DMS153 (cell line): ENCODE measurements at places on chromosomes 11 and 22.

DNA sequence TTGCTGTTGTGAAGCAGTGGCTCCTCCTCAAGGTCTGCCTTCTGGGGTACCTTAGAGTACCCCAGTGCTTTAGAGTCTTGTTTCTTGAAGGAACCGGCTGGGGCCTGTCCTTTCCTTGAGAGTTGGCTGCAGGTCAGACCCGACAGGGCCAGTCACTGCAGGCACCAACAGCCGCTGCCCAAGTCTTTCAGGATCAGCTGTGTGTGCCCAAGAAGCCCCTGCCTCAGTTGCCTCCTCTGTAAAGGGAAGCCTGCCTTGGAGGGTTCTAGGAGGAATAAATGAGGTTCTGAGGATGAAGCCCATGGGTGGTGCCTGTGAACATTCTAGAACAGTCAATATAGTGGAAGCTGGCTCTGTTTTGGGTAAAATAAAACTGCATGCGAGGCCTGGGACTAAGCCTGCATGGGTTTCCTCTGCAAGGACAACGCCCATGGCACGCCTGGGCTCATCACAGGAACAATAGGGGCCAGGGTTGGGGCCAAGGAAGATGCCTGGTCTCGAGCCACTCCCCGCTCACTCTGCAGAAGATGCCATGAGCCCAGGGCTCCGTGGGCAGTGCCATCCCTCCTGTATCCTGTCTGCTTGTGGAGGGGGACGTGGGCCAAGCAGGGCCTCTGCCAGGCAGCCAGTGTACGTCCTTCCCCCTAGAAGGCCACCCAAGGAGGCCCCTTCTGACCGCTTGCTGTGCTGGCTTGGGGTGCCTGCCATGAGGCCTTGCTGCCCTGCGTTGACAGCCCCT is 81.6 kb downstream of the MED15 start:
- no peak for DNase-seq

- no peak for DNase-seq
Measured at GRCh38 chr11:67441731-67442351, 1.4 kb downstream of the CORO1B start.

DNA sequence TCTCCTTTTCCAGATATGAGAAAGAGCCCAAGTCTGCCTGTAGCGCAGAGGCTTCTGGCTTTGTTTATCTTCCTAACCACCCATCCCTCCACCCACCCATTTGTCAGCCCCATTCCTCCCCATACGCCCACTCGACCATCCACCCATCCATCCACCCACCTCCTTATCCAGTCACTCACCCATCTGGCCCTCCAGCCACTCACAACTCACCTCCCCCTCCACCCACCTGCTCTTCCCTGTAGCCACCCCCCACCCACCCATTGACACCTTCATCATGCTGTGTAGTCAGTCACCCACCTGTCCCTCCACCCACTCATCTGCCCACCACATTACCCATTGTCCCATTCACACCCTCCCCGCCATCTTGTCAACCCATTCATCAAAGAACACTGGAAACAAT is 5.5 kb downstream of the CST6 start:
- DNase-seq = no peak

- no peak for DNase-seq
Measured at GRCh38 chr11:95515371-95515770, 274.2 kb downstream of the FAM76B start.

GRCh38 chr11:34476849-34477248 is 36.7 kb downstream of the ELF5 start:
- no peak for DNase-seq

- no peak for DNase-seq
Measured at GRCh38 chr11:119416606-119417580, 6.1 kb downstream of the THY1 start.

- no peak for DNase-seq
Measured at GRCh38 chr11:122703541-122704272, 48.2 kb downstream of the UBASH3B start.

- no peak for DNase-seq
Measured at GRCh38 chr11:17905477-17905876, 107.4 kb downstream of the SERGEF start.

- DNase-seq = no peak
Measured at GRCh38 chr11:69218946-69219720, 63.4 kb downstream of the SMIM38 start.

- DNase-seq = no peak
Measured at GRCh38 chr11:17476317-17477083, at the start of gene ABCC8. Gene ABCC8 (minus strand): TSS chr11:17476845. CDS start chr11:17476776, 69 bp downstream.

DNA sequence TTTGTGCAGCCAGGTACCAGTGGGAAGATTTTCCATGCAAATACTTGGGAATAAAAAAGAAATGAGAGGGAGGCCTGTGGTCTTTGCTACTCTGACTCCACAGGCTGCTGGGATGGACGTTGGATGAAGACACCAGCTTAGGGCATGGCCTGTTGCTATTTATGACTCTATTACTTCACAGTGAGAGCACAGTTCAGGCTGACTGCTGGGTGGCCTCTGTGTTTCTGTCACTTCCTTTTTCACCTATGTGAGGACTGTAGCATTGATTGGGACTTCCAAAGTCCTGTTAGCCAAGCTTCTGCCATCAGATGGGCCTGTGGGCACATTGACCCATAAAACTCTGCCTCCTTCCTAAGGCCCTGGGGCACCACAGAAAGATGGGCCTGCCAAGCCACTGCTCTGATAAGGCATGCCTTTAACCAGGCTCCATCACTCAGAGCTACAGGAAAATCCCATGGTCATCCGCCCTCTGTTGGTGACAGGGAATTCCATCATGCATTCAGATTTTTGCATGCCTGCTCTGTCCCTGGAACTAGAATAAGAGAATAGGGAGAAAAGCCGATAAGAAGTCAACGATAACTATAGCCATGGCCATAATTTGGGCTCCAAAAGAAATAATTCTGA is 64.6 kb downstream of the KCNJ1 start:
- peak; percentile 54 for DNase-seq

DNA sequence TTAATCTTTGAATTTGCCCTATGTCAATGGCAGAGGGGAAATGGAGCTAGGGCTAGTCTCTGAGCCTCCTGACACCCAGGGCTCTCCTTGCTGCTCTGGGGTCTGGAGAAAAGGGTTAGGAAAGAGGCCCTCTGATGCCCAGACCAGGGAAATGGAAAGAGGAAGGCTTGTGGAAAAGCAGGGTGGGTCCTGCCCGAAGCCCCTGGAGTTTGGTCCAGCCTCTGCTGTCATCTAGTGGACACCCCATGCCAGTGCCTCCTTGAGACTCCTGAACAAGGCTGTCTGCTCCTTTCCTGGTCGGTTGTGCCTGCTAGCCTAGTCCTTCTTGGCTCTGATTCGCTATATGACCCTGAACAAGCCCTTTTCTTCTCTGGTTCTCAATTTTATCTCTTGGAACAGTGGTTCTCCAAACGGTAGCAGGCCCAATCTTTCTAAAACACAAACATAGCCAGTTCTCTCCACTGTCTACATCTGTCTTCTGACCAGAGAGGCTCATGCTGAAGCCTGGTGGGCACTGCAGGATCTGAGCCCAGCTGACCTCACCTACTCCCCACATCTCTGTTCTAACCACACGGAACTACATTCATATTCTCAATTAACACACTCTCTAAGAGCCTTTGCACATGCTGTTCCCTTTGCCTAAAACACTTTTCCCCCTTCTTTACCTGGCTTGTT is 8.8 kb upstream of the PLA2G3 start:
- DNase-seq = peak; percentile 56

DNA sequence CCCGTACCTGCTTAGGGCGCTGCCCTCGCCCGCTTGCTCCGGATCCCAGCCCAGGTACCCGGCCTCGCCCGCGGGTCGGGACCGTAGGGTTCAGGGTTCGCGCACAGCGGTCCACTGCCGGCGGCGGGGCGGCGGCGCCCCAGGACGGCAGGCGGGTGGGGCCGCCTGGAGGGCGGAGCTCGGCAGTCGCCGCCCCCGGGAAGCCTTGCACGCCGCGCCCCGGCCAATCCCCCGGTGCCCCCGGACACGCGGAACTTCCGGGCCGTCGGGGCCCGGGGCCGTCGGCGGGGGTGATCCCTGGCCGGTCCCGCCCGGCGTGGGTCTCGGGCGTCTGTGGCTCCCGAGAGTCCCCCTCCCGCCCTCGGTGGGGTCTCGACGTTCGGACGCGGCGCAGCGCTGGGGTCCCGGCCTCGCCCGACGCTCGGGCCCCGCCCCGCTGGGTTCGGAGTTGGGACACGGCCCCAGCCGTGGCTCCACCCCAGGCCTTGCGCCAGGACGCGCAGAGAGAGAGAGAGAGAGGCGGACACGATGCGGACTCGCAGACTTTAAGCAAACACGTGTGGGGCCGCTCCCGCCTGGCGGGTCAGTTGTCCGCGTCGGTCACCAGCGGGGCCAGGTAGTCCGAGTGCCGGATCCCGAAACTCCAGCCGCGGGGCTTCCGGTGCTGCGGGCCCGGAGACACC is at the start of gene TYMP:
Gene TYMP, minus strand, starts transcription at position 116 of the 683 bp plus-strand sequence. CDS start 303 bp downstream, outside the sequence.
- no peak for DNase-seq

DNA sequence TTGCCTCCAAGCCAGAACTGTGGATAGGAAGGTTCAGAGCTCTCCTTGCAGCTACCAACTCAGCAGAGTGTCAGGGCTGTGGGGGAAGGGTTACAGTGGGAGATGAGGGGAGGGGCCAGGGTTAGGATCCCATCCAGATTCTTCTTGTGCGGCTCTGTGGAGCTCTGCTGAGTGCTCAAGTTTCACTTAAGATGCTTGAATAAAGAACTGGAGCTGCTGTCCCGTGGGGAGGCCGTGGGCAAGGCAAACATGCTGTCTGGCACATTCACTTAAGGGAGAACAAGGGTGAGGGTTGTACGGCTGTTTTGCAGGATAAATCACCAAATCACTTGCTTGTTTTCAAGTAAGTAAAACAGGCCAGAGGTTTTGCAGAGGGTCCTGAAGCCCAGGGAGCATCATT is 197.1 kb downstream of the FAM76B start:
- no peak for DNase-seq

GRCh38 chr11:133500435-133500834 is 31.9 kb downstream of the OPCML start:
- DNase-seq = no peak

- DNase-seq = no peak
Measured at GRCh38 chr11:34205326-34206035, 100.1 kb downstream of the NAT10 start.

DNA sequence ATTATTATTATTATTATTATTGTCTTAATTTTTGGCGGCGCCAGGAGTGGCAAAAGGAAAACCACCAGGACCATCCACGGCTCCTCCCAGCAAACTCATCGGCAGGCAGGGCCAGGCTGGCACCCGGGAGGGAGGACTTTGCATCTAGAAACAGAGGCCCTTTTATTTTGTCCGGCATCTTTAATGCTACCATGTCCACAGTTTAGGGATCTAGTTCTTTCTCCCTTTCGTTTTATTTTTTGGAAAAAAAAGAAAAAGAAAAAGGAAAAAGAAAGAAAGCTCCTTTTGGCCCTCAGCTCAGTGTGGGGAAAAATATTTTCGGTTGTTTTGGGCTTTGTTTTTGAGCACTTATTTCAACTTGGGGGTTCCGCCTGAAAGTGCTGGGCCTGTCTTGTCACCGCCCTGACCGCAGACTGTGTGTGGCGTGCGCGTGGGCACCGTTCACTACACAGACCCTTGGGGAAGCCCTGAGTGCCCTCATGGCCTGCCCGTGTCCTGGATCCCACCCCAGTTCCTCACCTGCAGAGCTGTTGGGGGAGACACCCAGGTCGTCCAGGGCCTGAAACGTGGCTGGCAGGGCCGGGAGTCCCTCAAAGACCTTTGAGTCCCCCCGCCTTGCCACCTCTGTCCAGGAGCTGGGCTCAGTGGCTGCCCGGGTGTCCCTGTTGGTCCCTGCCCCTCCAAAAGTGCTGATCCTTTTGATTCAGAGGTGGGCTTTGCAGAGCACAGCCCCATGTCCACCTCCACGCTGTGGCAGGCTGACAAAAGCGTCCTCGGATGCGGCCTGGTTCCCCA is 69.1 kb upstream of the PPARA start:
- no peak for DNase-seq

- no peak for DNase-seq
Measured at GRCh38 chr11:111525456-111525855, 10.9 kb downstream of the HOATZ start.

DNA sequence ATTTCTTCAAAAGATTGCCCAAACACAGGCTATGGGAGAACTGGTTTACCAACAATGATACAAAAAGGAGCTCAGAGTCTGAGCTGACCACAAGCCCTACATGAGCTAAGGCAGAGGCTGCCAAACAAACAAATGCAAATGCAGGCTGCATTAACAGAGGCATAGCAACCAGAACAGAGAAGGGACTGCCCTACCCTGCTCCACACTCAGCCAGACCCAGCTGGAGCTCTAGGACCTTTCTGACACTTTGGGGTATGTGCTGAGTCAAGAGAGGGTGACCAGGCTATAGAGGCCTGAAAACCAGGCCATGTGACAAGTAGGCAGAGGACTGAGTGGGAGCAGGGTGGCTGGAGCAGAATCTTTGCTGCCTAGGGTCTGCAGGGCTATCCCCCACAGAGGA is 17.8 kb upstream of the P2RY2 start:
- DNase-seq = no peak

- peak; percentile 24 for DNase-seq
Measured at GRCh38 chr22:18145676-18146388, 4.1 kb upstream of the USP18 start.

GRCh38 chr22:46719921-46720320 is 18.1 kb downstream of the CERK start:
- DNase-seq = no peak

DNA sequence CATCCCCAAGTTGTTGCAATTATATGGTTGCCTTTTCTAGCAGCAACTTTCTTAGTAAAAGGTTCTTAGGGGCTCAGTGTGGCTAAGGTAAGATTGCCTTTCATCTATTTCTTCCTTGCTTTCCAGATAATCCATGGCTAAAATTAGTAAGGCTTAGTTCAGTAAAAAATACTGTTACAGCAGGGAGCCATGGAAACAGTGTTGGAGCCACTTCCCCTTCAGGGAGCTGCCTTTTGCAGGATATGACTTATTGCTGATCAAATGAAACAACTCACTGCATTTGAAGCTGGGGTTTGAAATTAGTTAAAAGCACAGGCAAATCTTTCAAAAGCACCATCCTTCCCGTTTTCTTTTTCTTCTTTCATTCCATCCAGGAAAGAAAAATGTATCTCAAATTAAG is 184.3 kb downstream of the C11orf87 start:
- DNase-seq = no peak

DNA sequence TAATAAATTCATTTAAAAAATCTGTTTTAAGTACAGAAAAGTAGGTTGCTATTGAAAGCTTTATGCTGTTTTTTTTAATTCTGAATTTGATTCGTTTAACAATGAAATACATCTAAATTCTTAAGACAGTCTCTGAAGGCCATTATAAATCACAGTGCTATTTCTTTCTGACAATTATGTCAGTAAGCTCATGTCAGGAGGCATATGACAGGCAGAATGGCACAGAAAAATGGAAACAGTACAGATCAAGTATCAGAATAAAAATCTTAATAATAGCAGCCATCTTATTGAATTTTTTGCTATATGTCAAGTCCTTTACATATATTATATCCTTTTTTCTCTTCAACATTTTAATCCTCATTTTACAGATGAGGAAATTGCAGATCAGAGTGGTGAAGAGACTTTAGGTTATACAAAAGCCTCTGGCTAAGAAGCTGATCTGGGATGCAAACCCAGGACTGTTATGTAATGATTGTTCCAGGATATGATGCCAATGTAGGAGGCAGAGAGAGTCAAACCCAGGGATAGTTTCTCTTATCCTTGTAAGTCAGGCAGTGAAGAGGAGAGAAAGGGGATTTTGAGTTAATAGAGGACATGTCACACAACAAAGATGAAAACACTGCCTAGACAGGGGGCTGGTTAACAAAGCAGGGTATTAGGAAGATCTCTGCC is 283.1 kb upstream of the CCDC90B start:
- DNase-seq = no peak

- no peak for DNase-seq
Measured at GRCh38 chr22:41808400-41808799, 7.9 kb downstream of the CCDC134 start.

GRCh38 chr11:46978005-46978491 is 41.5 kb downstream of the CSTPP1 start:
- DNase-seq = peak; percentile 83
